Astrocyte of the spinal cord (primary cell): ENCODE measurements at places on chromosomes 12 and 14.

DNA sequence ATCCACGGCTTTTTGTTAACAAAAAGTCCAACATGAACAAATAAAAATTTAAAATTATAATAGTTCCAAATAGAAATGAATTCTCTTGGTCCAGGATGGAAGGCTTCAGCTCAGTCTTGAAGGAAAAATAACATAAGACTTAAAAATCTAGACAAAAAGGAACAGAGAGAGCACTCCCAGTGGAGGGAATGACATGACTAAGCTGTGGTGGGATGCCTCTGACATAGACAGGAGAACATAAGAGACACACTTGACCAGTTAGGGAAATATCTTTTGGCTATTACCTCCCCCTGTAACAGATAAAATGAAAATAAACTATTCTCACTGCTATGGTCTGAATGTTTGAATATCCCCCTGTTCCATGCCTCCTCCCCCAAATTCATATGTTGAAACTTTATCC is 106.8 kb downstream of the BBS10 start:
- no peak for DNase-seq

DNA sequence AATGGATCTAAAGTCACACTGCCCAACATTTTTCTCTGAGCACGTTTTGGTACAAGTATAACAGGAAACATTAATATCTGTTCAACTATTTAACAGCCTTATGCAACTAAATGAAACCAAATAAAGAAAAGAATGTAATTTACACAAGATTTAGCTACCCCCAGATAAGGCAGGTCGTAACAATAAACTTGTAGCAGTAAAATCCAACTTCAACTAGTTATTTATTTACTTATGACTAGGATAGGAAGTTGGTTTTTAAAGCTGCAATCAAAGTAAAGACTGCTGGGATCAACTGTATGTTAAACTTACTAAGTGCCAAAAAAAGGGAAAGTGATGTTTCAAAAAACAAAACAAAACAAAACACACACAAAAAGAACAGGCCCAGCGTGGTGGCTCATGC is 30.9 kb downstream of the FERMT2 start:
- DNase-seq = peak; percentile 40

GRCh38 chr12:62044450-62045135 is 215.6 kb upstream of the USP15 start:
- no peak for DNase-seq

- no peak for DNase-seq
Observed at GRCh38 chr14:89040080-89040459, 215.6 kb downstream of the TTC8 start.

- DNase-seq = peak; percentile 53
Observed at GRCh38 chr14:40983604-40984003, 623.1 kb upstream of the LRFN5 start.

- DNase-seq = no peak
Observed at GRCh38 chr12:93668919-93669418, 8.2 kb upstream of the CRADD start.

GRCh38 chr14:73153272-73153671 is 17.0 kb downstream of the PSEN1 start:
- DNase-seq = peak; percentile 37

- DNase-seq = no peak
Observed at GRCh38 chr14:81427348-81428058, 27.4 kb upstream of the STON2 start.
